ENCODE measurements at places on chromosomes 12 and 14.
A peak's percentile ranks its signal among the peaks of the same experiment; 100 is the strongest.

- no peak for DNase-seq
Observed at GRCh38 chr12:12872139-12872933, 19.0 kb upstream of the GPRC5A start.

- DNase-seq: peak; percentile 76
Observed at GRCh38 chr12:106841510-106842302, 67.2 kb downstream of the RIC8B start.

DNA sequence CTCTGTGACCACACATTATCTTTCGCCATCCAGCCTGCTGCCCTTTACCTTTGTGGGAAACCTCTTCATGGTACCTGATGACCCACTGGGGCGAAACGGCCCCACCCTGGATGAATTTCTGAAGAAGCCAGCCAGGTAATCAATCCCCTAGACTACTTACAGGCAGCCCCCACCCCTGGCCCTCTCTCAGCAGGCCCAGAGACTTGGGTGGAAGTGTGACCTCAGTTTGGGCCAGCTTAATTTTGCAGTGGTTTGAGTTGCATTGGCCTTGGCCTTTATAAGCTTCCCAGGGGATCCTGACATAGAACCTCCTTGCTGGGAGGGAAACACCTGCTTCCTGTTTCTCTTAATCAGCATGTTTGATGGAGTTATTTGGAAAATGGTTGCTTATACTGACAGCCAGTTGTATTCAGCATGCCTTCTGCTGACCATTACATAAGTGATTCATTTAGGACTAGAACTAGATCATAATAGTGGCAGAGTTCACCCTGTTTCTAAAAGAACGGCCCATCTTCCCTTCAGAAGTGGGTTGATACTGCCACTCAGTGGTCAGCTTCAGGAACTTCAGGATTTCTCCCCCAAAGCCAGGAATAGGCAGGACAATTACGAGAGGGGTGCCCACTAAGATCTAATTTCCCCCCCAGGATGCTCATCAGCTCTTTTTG, 6.1 kb downstream of the SDR39U1 start:
- DNase-seq: peak; percentile 88

GRCh38 chr12:13487326-13487725, 290.8 kb downstream of the EMP1 start:
- DNase-seq: no peak

GRCh38 chr12:108561852-108562347, 496 bp upstream of the ISCU start:
- no peak for DNase-seq

DNA sequence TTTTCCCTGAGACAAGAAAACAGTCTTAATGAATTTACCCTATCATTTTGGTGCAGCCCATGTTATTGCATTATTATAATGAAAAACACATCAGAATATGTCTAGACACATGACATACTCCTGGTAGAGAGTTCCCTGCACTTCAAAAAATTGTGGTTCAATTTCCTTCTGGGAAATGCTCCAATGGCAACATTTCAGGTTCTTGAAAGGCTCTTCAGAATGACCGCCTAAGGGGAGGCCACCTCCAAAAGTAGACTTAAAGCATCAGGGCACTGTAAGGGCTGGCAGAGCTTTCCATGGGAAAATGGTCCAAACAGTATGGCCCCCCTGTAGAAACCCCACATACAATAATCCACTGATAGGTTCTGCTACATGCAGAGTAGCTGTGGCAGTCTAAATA, 110.7 kb downstream of the SLC25A21 start:
- DNase-seq: no peak

- DNase-seq: peak; percentile 93
Observed at GRCh38 chr12:111741235-111741812, 25.4 kb upstream of the ALDH2 start.

DNA sequence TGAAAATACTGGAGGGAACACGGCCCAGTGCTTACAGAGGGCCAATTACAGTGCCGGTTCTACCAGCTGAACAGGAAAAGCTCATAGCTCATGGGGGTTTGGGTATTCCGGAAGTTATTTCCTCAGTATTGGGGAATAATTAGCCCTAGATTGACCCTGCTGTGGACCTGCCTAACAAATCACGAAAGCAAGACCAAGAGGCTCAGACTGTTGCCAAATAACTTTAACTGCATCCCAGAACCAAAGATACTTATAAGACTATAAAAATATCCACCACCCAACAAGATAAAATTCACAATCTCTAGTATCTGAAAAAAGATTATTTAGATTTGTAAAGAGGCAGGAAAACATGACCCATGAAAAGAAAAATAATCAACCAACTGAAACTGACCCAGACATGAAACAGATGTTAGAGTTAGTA, 8.0 kb upstream of the OR5AU1 start:
- DNase-seq: no peak

DNA sequence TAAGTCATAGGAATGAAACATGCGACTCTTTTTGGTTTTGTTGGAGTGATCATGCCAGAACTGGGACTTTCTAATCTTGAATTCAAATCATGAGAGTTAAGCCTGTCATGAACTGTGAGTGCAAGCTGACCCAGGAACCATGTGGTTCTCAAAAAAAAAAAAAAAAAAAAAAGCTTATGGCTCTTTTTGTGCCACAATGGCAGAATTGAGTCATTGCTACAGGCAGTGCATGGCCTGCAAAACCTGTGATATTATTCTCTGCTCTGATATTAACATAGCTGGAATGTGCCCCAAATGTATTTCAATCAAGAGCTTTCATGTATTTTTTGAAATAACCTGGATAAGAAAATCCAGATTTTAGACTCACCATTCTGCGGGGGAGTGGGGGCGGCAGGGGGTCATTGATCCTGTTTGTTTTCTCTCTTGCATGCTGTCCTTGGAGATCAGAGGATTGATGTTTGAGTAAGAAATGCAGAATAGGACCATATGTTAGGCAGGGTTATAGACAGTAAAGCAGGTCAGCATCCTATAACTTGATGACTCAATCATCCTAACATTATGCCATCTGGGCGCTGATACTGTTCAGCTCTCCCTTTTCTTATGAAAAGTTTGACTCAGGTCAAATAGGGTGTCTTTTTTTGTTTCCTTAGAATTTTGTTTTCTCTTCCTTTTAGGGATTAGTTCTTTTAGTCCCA, 797.4 kb downstream of the DIO2 start:
- DNase-seq: no peak

GRCh38 chr14:94485944-94486841, 10.2 kb upstream of the SERPINA9 start:
- peak; percentile 33 for DNase-seq

DNA sequence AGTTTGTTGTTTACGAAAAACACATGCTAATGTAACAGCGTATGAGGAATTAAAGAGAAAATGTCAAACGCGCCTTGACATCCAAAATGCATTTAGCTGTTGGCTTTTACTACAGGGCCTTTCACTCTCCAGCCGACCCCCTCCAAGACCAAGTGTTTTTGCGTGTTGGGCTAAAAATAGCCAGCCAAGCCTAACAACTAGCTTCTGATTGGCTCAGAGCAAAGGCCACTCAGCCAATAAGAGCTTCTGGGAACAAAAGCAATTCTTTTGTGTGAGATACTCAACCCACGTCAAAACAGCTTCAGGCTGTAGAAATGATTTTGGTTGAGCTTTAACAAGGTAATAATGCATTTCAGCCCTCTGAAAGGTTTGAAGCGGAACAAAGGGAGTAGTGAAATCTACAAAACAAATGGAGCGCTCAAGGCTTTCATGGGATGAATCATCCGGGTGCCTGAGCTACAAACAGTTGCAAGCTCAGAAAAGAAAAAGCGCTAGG, 198.7 kb upstream of the DCN start:
- DNase-seq: peak; percentile 41

DNA sequence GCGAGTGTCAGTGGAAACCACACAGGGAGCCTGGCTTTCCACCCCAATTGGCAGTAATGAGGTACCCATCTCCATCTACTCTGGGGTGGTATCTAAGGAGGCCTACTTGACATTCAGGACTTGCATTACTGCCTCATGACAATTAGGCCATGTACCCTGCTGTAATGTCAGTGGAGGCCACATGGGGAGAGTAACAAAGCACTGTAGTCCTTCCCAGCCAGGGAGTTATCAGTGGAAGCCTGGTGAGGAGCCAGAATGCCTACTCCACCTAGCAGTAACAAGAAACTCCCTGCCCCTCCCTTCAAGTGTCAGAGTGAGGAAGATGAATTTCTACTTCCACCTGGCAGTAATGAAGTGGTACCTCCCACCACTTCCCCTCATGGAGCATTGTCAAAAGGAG, 12.5 kb downstream of the TIMM9 start:
- peak; percentile 81 for DNase-seq

DNA sequence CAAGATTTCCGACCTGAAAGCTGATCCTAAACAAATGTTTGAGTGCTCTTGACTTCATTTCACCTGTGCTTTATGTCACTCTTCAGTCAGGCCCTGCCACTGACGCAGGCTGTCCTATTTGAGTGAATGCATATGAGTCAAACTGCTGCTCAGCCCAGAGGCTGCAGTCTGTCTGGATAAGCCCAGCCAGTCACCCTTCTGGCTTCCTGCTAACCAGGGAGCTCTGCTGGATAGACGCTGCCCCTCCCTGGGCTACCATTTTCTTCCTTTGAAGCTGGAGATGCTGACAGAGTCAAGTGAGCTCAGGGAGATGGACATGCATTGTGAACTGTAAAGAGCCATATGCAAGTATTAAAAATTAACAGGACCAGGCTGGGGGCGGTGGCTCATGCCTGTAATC, 5.1 kb upstream of the TUNAR start:
- DNase-seq: no peak

DNA sequence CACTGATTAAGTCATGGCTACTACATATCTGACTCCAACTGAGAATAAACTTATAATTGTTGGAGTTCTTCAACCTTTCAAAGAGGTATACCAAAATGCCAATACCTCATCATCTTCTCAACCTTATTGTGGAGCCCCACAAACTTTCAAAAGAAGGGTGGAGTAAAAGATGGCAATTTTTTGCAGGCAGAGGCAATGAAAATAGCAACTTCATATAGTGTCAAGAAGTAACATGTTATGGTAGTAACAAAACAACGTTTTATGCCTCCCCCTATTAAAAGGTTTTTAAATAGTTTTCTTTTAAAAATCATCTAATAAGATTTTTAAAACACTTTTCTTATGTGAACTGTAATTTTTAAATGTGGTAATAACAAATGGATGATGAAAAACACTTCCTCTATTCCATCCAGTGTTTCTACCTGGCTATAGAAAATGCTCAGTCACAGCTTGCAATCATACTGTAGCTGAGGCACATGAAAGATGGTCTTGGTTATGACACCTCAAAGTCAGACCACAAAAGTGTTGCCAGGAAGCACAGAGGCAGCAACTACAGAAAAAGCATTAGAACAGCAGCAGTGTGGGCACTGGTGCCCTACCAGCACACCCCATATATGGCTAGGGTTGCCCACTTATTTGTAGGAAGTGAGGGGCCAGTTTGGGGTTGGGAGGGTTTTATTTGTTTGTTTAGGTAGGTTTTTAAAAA, 7.0 kb downstream of the PPP1R12A start:
- DNase-seq: peak; percentile 69

- peak; percentile 72 for DNase-seq
Observed at GRCh38 chr12:93922583-93923006, 225.8 kb upstream of the PLXNC1 start.

- DNase-seq: no peak
Observed at GRCh38 chr12:78885466-78885865, 20.9 kb downstream of the SYT1 start.

GRCh38 chr14:55070981-55071411, 19.5 kb downstream of the MAPK1IP1L start:
- DNase-seq: no peak

DNA sequence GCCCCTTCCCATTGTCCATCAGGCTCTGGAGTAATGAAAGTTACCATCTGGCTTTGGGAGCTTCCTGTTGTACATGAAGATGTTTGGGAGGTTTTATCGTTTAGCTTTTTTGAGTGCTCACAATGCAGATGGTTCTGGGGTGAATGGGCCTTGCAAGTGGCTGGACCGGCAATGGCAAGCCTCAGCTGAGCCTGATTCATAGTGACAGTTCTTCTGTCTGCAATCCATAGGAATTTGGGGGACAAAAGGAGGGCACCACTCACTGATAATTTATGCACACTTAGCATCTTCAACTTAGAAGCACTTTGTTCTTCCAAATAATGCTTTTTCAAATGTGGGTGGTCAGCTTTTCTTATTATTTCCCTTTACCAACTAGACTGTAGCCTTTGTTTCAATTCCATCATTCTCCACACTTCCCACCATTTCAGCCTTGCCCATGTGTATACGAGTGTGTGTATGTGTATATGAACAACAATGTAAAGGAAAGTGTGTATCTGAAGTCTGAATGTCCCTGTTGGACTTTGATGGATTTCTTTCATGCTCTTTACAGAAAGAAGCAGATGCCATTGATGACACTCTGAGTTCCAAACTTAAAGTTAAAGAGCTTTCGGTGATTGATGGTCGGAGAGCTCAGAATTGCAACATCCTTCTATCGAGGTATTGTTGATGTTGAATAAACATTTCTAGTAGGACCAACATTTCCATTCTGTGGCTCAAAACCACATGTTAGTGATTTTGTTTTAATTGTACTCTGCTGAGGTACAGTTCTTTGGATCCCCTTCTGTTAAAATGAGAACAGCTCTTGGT, 125.5 kb downstream of the GPR135 start:
- no peak for DNase-seq

GRCh38 chr12:80445083-80445793, 1.2 kb downstream of the PTPRQ start:
- no peak for DNase-seq

DNA sequence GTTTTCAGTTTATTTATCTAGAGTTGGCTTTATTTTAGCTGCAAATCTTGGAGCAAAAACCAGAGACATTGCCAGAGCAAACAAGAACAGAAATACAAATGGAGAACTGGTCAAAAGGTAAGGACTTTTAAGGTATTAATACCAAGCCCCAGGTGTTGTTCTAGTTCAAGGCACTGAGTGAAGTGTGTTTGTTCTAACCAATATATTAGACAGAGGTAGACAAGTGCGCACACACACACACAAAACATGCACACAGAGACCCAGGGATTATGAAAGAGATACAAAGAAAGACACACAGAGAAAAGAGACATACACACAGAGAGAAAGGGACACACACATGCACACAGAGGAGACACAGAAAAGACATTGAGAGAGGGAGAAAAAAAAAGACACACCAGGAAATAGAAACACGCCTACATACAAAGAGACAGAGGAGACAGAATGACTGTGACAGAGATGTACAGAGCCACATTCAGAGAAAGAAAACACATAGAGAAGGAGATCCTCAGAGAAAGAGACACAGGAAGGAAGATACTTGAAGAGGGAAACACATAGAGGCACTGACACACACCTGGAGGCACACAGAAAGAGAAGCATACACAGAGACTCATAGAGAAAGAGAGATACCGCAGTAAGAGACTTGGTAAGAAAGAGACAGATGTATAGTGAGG, 50.2 kb downstream of the MIPOL1 start:
- no peak for DNase-seq

GRCh38 chr14:83255015-83255726, 1721.5 kb upstream of the SEL1L start:
- DNase-seq: peak; percentile 65

DNA sequence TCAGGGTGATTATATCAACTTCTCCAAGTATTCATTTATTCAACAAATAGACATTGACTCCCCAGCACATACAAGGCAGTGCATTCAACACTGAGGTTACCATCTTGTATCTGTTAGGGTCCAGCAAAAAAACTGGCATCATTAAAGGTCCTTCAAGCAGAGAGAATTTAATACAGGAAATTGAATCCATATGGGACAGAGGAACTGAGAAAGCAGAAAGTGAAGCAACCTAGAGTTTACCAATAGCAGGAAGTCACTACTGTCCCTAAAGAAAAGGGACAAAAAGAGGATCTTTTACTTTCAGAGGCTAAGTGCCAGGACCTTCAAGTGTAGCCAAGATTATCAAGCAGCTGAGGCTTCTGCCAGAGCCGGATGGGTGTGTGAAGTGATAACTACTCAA, 237.8 kb upstream of the TBX3 start:
- DNase-seq: no peak

- no peak for DNase-seq
Observed at GRCh38 chr12:116539905-116540482, 19.2 kb upstream of the MAP1LC3B2 start.

Data from hematopoietic multipotent progenitor cell treated with erythropoietin and hydrocortisone succinate and interleukin-3 and kit ligand, for 6 days (in vitro differentiated cells).